Activated T-cell treated with anti-CD3 and anti-CD28 coated beads for 24 hours (primary cell): ENCODE measurements at places on chromosomes 2 and 18.

DNA sequence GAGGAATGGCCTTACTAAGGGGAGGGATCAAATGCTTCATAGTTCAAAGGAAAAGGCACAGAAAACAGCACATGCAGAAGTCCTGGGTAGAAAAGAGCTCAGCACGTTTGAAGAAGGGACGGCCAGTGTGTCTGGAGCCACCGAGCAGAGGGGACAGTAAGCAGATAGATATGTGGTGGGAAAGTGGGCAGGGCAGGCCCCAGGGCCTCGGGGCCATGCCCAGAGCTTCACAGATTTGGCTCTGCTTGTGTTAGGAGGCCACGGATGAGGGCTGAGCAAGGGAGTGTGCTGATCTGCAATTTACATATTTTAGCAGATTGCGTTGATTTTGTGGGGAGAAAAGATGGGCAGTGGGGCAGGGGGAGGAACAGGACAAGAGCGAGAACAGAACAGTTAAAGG, 343.1 kb downstream of the LPIN1 start:
- no peak for DNase-seq

DNA sequence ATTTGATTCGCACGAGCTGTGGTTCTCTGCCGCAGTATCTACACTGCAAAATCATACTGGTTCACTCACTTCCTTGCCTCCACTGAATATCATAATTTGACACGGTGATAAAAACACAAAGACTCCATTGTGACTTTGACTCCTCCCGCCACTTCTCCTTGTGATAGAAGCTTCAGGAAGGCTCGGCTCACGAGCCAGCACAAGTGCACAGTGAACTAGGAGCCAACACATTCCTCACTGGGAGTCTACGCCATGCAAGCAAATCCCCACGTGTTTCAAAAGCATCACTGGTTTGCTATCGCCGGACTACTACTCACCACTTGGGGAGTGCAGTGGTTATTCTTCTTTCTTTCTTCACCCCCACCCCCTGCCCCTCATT, 293.3 kb upstream of the PARD3B start:
- no peak for DNase-seq

- DNase-seq: no peak
These were observed 57.1 kb upstream of the OTOF start for GRCh38 chr2:26534865-26535662.

DNA sequence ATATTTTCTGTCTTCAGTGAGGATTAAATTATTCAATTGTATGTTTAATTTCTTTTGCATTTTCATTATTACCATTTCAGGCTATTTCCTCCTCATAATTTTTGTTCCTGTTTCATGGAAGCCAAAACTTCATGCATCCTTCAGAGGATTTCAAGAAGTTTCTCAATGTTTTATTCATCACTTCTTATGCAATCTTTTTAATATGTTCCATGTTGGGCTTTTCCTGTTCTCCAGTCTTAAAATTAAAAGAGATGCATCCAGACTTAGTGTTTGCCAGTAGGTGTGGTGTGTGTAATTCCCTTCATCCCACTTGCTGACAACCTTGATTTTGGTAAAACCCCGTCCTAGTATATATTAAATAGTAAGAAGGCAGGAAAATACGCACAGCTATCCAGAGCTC, 190.0 kb downstream of the EN1 start:
- no peak for DNase-seq

- no peak for DNase-seq
These were observed 5.3 kb upstream of the CTAGE1 start for GRCh38 chr18:22422909-22423548.

- no peak for DNase-seq
These were observed 16.9 kb downstream of the INPP4A start for GRCh38 chr2:98461498-98462049.

DNA sequence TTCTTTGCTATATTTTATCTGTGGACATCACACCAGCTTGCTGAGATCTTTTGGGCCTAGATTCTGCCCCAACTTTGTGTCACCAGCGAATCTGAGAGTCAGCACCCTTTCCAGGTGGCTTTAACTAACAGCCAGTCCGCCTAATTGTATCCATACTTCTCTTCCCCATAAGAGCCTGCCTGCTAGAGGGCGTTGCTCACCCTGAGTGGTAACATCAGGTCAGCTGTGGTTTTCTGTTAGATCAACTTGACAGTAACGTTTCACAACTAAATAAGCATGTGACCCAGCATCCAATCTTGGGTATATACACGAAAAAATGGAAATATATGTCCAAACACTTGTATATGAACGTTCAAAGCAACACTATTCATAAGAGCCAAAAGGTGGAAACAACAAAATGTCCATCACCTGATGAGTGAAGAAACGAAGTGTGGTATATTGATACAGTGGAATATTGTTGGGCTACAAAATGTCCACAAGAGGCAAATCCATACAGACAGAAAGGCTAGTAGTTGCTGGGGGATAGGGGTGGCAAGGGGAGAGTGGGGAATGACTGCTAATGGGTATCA, 24.9 kb downstream of the EFHD1 start:
- no peak for DNase-seq

DNA sequence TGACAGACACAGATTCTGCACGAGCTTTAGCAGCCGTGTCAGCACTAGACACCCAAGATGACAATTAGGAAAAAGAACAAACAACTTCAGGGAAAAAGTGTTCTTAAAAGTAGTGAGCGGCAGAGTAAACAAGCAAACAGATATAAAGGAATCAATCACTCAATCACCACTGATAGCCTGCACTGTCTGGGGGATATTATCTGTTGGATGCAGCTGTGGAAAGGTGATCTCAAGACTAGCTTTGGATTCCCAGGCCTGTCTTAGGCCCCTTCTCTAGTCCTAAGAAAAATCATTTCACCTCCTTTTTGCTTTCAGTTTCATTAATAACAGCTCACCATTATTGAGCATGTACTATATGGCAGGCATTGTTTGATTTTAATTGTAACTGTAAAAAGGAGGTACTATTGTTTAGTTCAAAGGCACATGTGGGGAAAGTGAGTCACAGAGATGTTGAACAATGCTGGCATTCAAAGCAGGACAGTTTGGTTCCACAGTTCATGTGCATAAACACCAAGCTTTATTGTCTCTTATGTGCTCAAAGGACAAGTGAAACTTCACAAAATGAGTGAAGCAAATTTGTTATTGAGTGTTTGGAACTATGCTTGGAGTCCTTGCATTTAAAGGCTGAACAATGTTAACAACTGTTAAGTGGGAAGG, 147.3 kb upstream of the TCF4 start:
- no peak for DNase-seq
